HFFc6 (cell line): ENCODE measurements at places on chromosomes 2 and 18.

DNA sequence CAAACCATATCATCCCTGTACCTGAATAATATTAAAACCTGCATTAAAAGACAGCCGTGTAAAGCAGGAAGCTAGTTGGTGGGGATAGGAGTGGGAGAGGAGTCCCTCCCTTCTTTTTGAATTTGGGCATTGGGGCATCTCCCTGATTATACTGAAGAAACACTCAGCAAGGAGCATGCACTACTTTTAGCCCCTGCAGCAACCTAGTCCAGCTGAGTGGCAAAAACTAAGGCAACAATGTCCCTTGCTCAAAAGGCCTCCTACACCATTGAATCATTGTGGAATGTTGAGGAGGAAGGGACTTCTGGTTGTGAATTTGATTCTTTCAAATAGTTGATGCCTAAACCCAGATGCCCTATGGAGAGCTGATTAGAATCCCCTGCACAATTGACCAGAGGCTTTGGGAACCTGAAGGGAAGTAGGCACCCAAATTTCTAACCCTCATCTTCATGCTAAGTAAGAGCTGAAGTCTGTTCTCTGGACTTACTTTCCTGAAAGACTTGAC lies 111.7 kb downstream of the DDX1 start:
- H3K4me3 ChIP-seq = no peak overlapping the region
- H3K27me3 ChIP-seq = peaks cover 16% of the 10 kb centered on the region
- no peaks in the 10 kb centered on the region for H3K4me1 ChIP-seq
- no peaks in the 10 kb centered on the region for H3K36me3 ChIP-seq
- no peak overlapping the region for H3K27ac ChIP-seq

DNA sequence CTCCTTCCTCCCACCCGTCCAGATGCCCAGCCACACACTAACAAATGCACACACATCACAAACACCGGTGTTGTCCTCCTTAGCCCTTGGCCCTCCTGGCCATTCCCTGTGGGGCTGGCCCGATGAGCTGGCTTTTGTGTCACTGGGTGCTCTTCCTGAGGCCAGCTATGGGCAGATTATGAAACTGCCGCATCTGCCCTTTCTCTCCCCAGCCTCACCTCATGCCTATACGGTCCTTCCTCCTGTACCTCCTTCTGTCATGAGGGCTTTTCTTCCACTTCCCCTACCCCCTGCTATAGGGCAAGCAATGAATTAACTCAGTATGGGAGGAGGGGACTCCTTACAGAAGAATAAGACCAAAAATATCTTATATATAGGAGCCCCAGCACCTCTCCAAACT lies 10.3 kb upstream of the INO80C start:
- no peaks in the 10 kb centered on the region for H3K36me3 ChIP-seq
- H3K27me3 ChIP-seq = peaks cover 14% of the 10 kb centered on the region
- H3K4me3 ChIP-seq = no peak overlapping the region
- H3K4me1 ChIP-seq = peaks cover under 1% of the 10 kb centered on the region; the same call in 1 of the 2 replicates
- no peak overlapping the region for H3K27ac ChIP-seq

GRCh38 chr18:75784390-75784789 lies 356.9 kb upstream of the SMIM21 start:
- no peaks in the 10 kb centered on the region for H3K36me3 ChIP-seq
- no peaks in the 10 kb centered on the region for H3K4me1 ChIP-seq
- DNase-seq = no peak
- H3K27me3 ChIP-seq = peaks cover 9% of the 10 kb centered on the region

GRCh38 chr2:20647738-20648137 lies 3.2 kb downstream of the HS1BP3 start:
- H3K27ac ChIP-seq = no peak overlapping the region
- H3K4me3 ChIP-seq = no peak overlapping the region
- H3K36me3 ChIP-seq = no peaks in the 10 kb centered on the region

DNA sequence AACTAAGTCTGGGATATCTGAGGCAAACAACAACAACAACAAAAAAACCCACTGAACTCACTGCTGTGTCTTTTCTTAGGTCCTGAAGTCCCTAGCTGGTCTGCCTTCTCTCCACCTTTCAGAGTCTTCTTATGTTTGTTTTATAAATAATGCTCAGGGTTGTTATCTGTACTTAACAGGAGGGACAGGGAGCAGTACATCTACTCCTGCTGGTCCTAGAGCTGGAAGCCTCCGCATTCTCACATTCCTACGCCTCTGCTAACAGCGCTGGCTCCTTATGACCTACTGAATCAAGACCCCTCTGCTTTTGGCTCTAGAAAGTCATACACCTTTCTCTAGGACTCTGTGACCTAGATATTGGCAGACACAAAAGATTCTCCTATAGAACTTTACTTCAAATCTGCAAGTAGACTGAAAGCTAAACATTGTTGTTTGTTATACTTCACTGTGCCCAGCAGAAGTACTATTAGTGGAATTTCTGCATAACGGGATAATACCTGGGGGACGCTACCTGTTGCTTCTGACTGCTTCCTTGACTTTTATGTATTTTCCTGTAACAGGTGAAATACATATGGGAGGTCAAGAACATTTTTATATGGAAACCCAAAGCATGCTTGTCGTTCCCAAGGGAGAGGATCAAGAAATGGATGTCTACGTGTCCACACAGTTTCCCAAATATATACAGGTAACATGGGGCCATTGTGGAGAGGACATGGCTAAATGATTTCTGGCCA lies 48.6 kb downstream of the AOX1 start:
- no peak for DNase-seq
- no peak overlapping the region for H3K27ac ChIP-seq
- H3K4me1 ChIP-seq = no peaks in the 10 kb centered on the region
- no peaks in the 10 kb centered on the region for H3K27me3 ChIP-seq
- no peak overlapping the region for H3K4me3 ChIP-seq

GRCh38 chr2:148218326-148219075 lies 197.6 kb downstream of the MBD5 start:
- no peak overlapping the region for H3K27ac ChIP-seq
- no peaks in the 10 kb centered on the region for H3K27me3 ChIP-seq
- H3K4me3 ChIP-seq = no peak overlapping the region
- H3K4me1 ChIP-seq = peaks cover 17% of the 10 kb centered on the region
- peaks cover 29% of the 10 kb centered on the region for H3K36me3 ChIP-seq
- DNase-seq = no peak

- no peak for DNase-seq
- peaks cover 41% of the 10 kb centered on the region for H3K36me3 ChIP-seq
Observed at GRCh38 chr2:134144651-134145050, 109.2 kb upstream of the MGAT5 start.

GRCh38 chr2:30068067-30068466 lies 78.7 kb upstream of the YPEL5 start:
- H3K36me3 ChIP-seq = no peaks in the 10 kb centered on the region
- no peak overlapping the region for H3K27ac ChIP-seq

GRCh38 chr2:174326161-174327020 lies 8.4 kb upstream of the SP9 start:
- peak overlapping the region; percentile 82 for H3K4me3 ChIP-seq
- DNase-seq = no peak
- H3K4me1 ChIP-seq = peaks cover 16% of the 10 kb centered on the region; the same call in 1 of the 2 replicates
- no peaks in the 10 kb centered on the region for H3K36me3 ChIP-seq

- H3K27me3 ChIP-seq = peaks cover 6% of the 10 kb centered on the region
- DNase-seq = peak; percentile 84
- peak overlapping the region; percentile 11; the same call in 1 of the 2 replicates for H3K27ac ChIP-seq
- H3K4me3 ChIP-seq = peak overlapping the region; percentile 76
Observed at GRCh38 chr2:229273723-229274338, 2.7 kb upstream of the PID1 start.

- no peak for DNase-seq
- H3K27ac ChIP-seq = no peak overlapping the region
- H3K36me3 ChIP-seq = peaks cover 9% of the 10 kb centered on the region; the same call in 1 of the 2 replicates
- H3K27me3 ChIP-seq = no peaks in the 10 kb centered on the region
- H3K4me1 ChIP-seq = peaks cover 16% of the 10 kb centered on the region
- H3K4me3 ChIP-seq = no peak overlapping the region
Observed at GRCh38 chr2:19936203-19936602, 34.4 kb upstream of the TTC32 start.

- no peak overlapping the region for H3K27ac ChIP-seq
- no peaks in the 10 kb centered on the region for H3K36me3 ChIP-seq
- H3K27me3 ChIP-seq = no peaks in the 10 kb centered on the region; the same call in 1 of the 2 replicates
- H3K4me3 ChIP-seq = no peak overlapping the region
- peaks cover 25% of the 10 kb centered on the region; the same call in 1 of the 2 replicates for H3K4me1 ChIP-seq
Observed at GRCh38 chr2:229543176-229543873, 171.0 kb downstream of the DNER start.

- no peaks in the 10 kb centered on the region for H3K36me3 ChIP-seq
- H3K4me3 ChIP-seq = no peak overlapping the region
- DNase-seq = no peak
- H3K4me1 ChIP-seq = no peaks in the 10 kb centered on the region
Observed at GRCh38 chr2:119483395-119483753, 40.9 kb downstream of the SCTR start.

- no peaks in the 10 kb centered on the region for H3K36me3 ChIP-seq
- no peak for DNase-seq
- no peak overlapping the region for H3K27ac ChIP-seq
- H3K27me3 ChIP-seq = peaks cover 2% of the 10 kb centered on the region; the same call in 1 of the 2 replicates
- no peaks in the 10 kb centered on the region for H3K4me1 ChIP-seq
- no peak overlapping the region for H3K4me3 ChIP-seq
Observed at GRCh38 chr2:165969227-165969626, 15.7 kb upstream of the TTC21B start.

- no peak for DNase-seq
- H3K27me3 ChIP-seq = peaks cover 8% of the 10 kb centered on the region
- H3K4me1 ChIP-seq = peaks cover 18% of the 10 kb centered on the region
- no peak overlapping the region for H3K4me3 ChIP-seq
- no peak overlapping the region for H3K27ac ChIP-seq
- H3K36me3 ChIP-seq = peaks cover 20% of the 10 kb centered on the region
Observed at GRCh38 chr2:241007880-241008710, 9.7 kb downstream of the SNED1 start.

DNA sequence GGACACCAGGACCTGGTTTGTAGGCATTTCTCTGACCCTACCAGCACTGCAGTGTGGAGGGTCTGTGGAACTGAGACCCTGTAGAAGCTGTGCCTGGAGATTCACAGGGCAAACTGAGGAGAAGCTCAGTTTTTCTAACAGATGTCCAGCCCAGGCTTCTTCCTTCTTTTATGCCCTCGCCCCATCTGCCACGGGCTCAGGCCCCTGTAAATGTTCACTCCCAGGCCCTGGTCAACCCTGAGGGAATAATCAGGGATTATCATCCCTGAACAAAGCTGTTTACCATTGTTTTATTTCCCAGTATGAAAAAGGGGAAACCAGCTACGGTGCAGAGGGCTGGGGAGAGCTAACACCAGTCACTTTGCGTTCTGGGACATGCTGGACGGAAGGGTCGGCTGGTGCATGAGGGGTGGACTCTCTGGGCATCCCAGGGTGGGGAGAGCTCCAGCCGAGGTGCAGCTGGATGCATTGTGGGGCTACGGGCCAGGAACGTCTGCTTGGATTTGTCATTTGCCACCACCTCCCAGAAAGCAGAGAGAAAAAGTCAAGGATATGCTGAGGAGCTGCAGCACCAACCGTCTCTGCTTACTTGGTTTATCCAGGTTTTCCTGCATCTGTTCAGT lies 183.8 kb downstream of the TFCP2L1 start:
- no peaks in the 10 kb centered on the region for H3K36me3 ChIP-seq
- DNase-seq = no peak
- H3K27me3 ChIP-seq = peaks cover 58% of the 10 kb centered on the region
- no peak overlapping the region for H3K4me3 ChIP-seq
- H3K4me1 ChIP-seq = no peaks in the 10 kb centered on the region
- H3K27ac ChIP-seq = no peak overlapping the region

- H3K27ac ChIP-seq = no peak overlapping the region
- DNase-seq = no peak
- no peaks in the 10 kb centered on the region for H3K36me3 ChIP-seq
Observed at GRCh38 chr2:133516405-133517026, 51.7 kb downstream of the NCKAP5 start.

GRCh38 chr2:125961739-125962138 lies 694.2 kb upstream of the GYPC start:
- no peaks in the 10 kb centered on the region; the same call in 1 of the 2 replicates for H3K36me3 ChIP-seq
- no peak for DNase-seq
- no peak overlapping the region for H3K27ac ChIP-seq
- no peaks in the 10 kb centered on the region; the same call in 1 of the 2 replicates for H3K27me3 ChIP-seq
- H3K4me3 ChIP-seq = no peak overlapping the region

DNA sequence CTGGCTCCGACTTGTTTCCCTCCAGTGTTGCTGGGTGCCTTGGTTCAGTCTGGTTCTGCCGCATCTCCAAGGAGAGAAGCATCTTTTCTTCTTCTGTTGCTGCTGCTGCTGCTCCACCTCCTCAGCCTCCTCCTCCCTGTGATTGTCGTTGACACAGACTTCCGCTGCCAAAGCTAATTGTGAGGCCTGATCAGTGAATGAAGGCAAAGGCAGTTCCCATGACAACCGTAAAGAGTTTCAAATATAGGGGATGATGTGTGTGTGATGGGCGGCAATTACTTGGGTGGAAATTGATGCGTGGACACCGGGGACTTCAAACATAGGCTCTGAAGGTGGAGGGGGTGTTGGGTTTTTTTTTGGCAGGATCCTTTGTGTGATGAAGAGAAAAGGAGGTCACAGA lies 13.7 kb downstream of the TET3 start:
- DNase-seq = no peak
- H3K4me1 ChIP-seq = peaks cover 56% of the 10 kb centered on the region
- H3K4me3 ChIP-seq = no peak overlapping the region
- peaks cover 5% of the 10 kb centered on the region for H3K27me3 ChIP-seq

DNA sequence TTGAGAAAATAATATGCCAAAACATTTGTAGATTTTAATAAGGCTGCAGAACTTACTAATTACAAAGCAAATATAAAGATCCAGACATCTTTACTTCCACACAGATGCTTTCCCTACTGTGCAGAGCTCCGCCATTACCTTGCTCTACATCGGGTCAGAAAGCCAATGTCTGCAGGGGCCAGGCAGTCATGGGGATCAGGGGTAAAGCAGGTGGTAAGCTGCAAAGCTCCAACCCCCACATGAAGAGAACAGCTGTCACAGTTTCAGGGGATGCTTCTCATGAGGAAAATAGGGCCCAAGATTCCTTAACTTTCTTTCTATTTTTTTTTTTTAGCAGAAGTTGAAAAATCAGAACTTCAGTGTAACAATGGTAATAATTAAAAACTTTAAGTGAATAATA lies 102.7 kb downstream of the DCC start:
- H3K27me3 ChIP-seq = no peaks in the 10 kb centered on the region
- no peak overlapping the region for H3K27ac ChIP-seq
- peaks cover 6% of the 10 kb centered on the region; the same call in 1 of the 2 replicates for H3K36me3 ChIP-seq
- H3K4me1 ChIP-seq = no peaks in the 10 kb centered on the region

GRCh38 chr2:174590928-174591648 lies 6.5 kb downstream of the WIPF1 start:
- H3K4me3 ChIP-seq = peak overlapping the region; percentile 27; the same call in 1 of the 2 replicates
- H3K4me1 ChIP-seq = peaks cover 74% of the 10 kb centered on the region
- H3K27me3 ChIP-seq = no peaks in the 10 kb centered on the region; the same call in 1 of the 2 replicates
- DNase-seq = peak; percentile 28
- H3K36me3 ChIP-seq = no peaks in the 10 kb centered on the region
